NCI-H1417 treated with DMSO at 0.1 percent for 48 hours (cell line): ENCODE measurements at places on chromosomes 5 and 9.

DNA sequence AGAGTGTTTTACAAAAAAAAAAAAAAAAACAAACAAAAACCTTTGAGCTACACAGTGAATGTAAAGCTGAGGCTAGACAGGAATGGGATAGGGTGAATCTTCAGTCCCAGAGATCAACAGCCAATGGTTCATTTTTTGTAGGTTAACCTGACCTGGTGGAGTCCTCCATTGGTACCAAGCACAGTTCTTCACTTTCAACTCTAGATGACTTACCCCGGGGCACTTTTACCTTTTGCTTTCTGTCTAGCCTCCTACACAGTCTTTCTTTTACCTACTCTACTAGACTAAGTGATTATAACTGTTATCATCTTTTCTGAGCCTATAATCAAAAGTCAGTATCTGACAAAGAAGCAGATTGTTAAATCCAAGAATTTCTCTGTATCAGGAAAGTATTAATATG is 50.9 kb downstream of the ANXA2R start:
- no peak for DNase-seq

- no peak for DNase-seq
These were observed 100.4 kb downstream of the RGS3 start for GRCh38 chr9:113563826-113564497.

- DNase-seq: no peak
These were observed 166.4 kb downstream of the GADD45G start for GRCh38 chr9:89771205-89771604.

DNA sequence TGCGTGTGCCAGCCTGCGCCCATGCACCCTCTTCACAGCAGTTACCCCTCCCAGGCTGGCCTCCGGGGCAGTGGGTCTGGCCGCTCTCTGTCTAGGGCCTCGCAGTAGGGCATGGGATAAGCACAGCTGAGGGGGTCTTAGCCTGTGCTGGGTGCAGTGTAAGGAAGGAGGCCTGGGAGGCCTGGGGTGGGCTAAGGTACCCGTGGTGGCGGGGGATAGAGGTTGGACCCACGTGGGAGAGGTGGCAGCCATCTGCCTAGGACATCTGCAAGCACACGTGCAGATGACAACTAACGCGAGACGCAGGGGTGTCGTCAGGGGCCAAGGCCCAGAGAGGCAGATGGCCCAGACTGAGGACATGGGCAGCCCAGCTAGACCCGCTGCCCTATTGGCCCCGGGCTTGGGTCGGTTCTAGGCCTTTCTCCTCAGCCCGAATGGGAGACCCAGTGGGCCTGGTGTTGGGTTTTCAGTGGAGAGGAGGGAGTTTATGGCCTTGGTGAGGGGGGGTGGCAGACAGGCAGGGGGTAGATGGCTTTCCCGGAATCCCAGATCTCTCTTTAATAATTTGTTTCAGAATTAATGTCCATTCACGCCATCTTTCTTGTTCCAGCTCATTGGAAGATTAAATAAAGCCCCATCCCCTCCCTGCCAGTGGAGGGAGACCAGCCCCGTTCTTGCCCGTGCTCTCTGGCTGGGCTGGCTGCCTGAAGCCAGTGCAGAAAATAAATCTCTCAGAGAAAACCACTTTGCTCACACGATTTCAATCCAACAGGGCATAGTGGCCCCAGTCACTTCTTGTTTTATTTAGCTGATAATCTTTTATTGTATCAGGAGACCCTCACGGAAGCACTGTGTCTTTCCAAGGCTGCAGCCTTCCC is 154.2 kb downstream of the GAPVD1 start:
- DNase-seq: no peak

GRCh38 chr5:138824924-138825863 is 49.9 kb downstream of the LRRTM2 start:
- DNase-seq: no peak

- DNase-seq: no peak
These were observed 206.2 kb downstream of the NR3C1 start for GRCh38 chr5:143197260-143197656.

DNA sequence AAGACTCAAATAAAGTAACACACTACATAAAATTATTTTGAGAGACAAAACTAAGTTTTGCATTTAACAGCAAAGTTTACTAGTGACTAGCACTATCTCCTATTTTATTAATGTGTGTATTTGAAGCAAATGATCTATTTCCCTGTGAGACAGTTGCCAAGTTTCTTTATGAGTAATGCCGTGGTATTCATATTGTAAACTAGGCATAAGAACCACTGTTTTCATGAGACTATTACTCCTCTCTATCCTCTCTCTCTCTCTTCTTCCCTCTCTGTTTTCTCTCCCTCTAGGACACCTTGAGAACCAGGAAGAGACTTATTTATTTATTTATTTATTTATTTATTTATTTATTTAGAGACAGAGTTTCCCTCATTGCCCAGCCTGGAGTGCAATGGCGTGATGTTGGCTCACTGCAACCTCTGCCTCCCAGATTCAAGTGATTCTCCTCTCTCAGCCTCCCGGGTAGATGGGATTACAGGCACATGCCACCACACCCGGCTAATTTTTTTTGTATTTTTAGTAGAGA is 61.1 kb downstream of the MLANA start:
- DNase-seq: no peak

GRCh38 chr9:89494199-89494598 is 3.7 kb downstream of the SEMA4D start:
- DNase-seq: no peak
